ENCODE measurements at places on chromosomes 4 and X.

DNA sequence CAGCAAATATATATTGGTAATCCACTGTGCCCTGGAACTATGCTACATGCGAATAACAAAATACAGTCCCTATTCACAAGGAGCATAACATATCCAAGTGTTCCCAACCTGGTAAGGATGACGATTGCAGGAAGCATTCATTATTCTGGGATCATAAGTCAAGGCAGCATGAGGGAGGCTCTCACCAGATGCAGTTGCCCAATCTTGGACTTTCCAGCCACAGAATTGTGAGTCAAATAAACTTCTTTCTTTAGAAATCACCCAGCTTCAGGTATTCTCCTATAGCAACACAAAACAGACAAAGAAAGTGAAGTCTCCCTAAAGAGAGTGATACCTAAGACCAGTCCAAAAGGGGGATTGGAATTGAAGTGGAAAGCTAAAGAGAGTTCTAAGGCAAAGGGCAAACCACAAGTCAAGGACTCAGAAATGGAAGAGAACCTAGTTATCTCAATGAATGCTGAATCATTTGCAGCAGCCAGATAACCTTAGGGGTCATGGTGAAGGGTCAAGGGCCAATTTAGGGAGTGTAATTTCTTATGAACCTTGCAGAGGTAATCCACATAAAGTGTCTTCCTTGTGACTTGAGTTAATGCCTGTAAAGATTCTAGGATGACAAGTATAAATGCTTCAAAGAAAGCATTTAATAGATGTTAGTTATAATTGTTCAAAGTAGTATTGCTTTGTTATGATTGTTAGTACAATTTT is 103.1 kb upstream of the PCDH7 start:
- DNase-seq, result no peak

GRCh38 chr4:153655928-153656327 is 28.2 kb upstream of the TLR2 start:
- DNase-seq, result no peak

DNA sequence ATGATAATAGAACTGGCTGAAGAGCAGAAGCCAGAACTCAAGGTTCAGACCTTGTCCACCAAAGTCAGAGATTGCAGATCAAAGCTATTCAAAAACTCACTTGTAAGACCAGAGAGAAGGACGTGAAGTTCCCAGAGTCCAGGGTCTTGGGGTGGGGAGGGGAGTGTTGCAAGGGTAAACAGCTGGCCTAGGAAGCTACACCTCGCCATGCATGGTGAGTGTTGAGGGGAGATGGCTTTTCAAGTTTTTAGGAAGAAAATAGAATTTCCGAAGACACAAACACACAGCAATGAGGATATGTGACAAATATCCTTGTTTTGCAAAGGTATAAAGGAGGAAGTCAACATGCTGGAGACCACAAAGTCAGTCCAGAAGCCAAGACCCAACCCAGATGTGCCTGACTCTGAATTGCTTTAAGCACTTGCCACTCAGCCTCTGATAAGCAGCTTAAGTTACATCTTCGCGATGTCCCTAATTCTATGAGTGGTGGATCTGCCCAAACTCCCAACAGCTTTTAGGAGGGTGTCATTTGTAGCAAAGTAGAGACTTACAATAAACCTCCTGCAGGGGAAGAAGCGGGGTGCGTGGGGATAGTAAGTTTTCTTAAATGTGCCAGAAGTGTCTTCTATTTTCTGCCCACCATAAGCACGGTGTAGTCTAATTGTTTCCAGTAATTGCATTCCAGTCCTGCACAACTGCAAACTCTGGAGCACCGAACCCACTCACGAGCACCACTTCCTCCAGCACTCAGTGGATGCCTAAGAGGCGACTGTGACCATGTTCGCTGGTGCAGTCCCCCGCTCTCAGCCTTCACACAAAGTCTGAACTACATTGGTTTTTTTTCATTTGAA is 26.5 kb downstream of the HAND2 start:
- DNase-seq, result no peak

GRCh38 chrX:53656845-53657244 is 29.7 kb downstream of the HUWE1 start:
- no peak for DNase-seq

DNA sequence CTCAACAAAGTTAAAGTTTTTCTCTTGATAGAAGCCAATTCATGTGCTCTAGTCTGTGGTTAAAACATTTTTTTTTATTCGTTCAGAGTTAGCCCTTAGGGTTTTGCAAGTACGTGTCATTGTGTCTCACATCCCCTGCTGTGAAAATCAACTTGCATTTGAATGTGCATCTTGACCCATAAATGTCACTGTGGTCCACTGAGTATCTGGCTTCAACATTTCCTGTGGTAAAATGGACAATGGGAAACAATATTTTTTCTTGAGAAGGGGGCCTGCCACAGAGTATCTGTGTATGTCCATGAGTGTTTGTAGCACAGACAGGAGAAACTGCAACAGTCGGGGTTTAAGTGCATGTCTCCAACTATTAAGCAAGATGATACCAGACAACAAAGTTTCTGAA is 554.8 kb upstream of the TENM3 start:
- DNase-seq, result no peak

GRCh38 chr4:54058171-54058570 is 6.2 kb downstream of the CHIC2 start:
- no peak for DNase-seq

GRCh38 chr4:20532116-20532790 is 168.0 kb upstream of the PACRGL start:
- DNase-seq, result no peak

DNA sequence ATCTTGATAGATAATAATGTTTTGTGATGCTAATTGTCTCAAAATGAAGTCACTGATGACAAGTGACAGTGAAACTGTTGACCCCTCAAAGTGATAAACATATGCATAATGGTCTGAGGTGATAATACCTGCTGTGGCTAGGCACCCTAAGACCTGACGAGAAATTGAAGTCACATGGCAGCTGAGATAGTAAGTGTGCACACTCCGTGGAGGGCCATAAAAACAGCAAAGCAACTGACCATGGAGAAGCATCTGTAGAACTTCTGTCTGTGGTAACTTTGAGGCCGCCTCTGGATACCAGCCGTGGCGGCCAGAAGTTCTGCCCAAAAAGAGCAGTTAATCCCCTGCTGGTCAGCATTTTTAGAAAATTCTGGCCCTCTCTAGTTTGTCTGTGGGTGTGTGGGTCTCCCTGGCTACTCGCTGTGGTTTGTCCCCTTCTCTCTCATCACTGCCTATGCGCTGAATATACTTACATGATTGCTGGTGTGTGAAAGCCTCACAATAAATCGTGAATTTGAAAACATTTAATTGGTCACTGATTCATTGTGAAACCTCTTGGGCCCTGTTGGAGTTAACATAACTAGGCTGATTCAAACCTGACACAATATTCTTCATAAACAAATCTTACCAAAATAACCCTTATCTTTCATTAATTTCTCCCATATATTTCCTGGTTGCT is 50.6 kb downstream of the CCDC149 start:
- no peak for DNase-seq

GRCh38 chr4:118935819-118936218 is 47.2 kb downstream of the SYNPO2 start:
- DNase-seq, result no peak

GRCh38 chrX:47232803-47233332 is at the start of gene USP11:
Gene USP11 (plus strand): TSS chrX:47233009. CDS start chrX:47233044, 35 bp downstream.
- peak; percentile 75 for DNase-seq

DNA sequence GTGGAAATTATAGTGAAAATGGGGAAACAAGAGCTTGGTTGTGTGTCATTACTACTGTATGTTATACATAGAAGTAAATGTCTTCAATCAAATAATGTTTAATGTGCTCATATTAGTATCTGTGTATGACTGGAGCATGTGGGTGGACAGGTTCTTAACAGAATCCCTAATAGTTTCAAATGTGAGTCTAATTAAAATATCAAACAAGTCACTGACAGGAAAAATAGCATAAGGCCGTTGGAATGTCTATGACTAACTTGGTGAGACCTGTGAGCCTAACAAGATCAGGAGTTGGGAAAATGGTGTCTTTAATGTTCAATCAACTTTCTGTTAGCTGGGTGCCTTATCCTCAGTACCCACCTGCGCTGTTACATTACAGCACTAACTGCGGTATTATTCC is 6.2 kb upstream of the CXCL3 start:
- no peak for DNase-seq

- no peak for DNase-seq
These were observed 125.3 kb upstream of the PABPC4L start for GRCh38 chr4:134326866-134327265.

- DNase-seq, result no peak
These were observed 1583.1 kb upstream of the PCDH10 start for GRCh38 chr4:131566026-131566425.
